ENCODE measurements at places on chromosomes 13 and 19.

- no peak for DNase-seq
These were observed 5.7 kb upstream of the FBXO27 start for GRCh38 chr19:39038098-39038497.

GRCh38 chr13:99388334-99388923 lies 81.2 kb upstream of the GPR183 start:
- no peak for DNase-seq

- peak; percentile 13 for DNase-seq
These were observed 13.5 kb upstream of the GAS6 start for GRCh38 chr13:113877149-113877990.

DNA sequence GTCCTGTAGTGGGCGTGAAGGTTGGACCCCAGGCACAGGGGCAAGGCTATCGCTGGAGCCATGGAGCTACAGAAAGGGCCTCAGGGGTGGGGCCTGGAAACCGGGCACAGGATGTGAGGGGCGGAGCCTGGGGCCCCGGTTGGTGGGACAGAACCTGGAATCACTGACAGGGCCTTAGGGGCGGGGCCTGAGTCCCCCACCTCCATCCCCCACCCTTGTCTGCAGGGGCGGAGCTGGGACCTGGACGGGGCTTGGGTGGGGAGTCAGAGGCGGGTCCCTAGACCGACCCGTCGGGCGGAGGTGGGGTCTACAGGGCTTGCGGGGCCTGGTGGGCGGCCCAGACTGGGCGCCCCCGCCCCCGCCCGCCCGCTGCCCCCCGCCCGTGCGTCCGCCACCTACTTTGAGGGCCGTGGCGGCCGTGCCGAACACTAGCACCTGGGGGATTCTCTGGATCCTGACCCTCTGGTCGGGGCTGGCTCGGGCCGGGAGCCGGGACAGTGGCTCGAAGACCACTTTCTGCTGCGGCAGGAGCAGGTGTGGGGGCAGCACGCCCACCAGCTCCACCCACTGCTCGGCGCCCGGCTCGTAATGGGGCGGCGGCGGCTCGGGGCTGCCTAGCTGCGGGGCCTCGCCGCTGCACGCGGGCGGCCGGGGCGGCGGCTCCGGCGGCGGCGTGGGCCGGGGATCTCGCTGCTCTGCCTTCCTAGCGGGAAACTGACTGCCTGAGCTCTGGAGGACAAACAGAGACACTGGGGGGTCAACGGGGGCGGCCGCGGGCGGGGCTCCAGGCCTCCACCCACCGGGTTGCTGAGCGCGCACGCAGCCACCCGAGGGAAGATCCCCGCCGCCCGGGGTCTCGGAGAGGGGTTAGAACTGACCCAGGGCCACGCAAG lies 26.3 kb downstream of the DCAF15 start:
- DNase-seq: no peak

- no peak for DNase-seq
These were observed 16.8 kb downstream of the FLT1 start for GRCh38 chr13:28478127-28478526.

- no peak for DNase-seq
These were observed 201.9 kb downstream of the FGF9 start for GRCh38 chr13:21872795-21873194.

DNA sequence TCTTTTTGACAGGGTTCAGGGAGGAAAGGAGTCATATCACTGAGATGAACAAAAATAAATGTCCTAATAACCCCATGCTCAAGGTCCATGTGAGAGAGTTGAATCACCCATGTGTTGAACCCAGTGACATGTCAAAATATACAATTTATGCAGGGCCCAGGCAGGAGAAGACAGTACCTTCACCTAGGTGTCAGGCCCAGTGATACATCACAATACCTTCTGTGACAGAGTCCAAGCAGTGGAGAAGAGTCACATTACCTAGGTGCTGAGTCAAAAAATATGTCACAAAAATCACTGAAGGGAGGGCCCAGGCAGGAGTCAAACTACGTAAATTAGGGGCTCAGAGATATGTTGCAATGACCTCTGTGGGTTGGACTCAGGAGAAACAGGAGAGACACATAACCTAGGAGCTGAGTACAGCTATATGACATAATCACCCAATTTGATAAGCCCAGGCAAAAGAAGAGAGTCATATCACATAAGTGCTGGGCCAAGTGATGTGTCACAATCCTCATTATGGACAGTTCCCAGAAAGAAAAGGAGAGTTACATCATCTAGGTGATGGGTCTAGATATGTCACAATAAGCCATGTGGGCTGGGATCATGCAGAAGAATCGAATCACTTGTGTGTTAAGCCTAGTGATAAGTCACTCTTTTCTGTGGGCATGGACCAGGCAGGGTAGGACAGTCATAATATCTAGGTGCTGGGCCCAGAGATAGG lies 13.8 kb upstream of the ZNF724 start:
- DNase-seq: no peak

Data from central memory CD8-positive, alpha-beta T cell (primary cell).